ENCODE measurements at places on chromosomes 6 and 20.

- no peak for DNase-seq
These were observed 367.6 kb downstream of the THBS2 start for GRCh38 chr6:168885751-168886742.

GRCh38 chr6:112743323-112743722 lies 396.2 kb downstream of the RFPL4B start:
- DNase-seq = no peak

GRCh38 chr6:43856005-43856765 lies 86.2 kb downstream of the VEGFA start:
- no peak for DNase-seq

DNA sequence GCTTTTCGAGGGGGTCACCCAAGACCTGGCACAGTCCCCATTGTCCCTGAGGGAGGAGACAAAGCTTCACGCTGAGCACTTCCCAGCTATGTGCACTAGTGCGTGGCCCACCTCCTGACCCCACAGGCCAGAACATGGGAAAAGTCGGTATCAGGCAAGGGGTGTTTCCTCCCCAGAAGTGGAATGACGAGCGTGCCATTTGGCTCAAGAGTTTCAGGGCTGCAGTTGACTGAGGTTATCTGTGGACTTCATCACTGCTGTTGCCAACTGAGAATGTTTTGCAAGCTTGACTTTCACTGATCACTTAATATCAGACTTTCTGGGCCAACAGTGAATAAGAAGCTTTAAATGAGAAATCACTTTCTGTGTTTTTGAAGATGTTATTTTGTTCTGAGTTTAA lies 137.0 kb upstream of the AFDN start:
- DNase-seq = no peak

GRCh38 chr6:19771753-19772336 lies 65.3 kb upstream of the ID4 start:
- no peak for DNase-seq

- DNase-seq = no peak
These were observed 7.8 kb upstream of the MRS2 start for GRCh38 chr6:24394780-24395437.

DNA sequence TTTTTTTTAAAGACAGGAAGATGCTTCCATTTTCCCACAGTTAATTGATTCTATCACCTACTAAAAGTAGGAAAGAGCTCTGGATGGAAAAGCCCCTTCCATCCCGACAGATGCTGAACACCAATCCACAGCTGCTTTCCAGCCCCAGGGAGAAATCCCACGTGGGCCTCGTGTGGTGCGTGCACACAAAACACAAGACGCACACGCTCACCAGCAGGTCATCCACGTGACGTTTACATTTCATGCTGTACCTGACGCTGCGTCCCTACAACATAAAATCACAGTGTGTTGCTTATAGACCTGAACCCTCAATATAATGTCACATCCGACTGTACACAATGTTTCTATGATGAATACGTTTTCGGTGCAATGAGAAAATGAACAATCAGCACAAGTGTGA lies 50.2 kb upstream of the DACT2 start:
- no peak for DNase-seq

DNA sequence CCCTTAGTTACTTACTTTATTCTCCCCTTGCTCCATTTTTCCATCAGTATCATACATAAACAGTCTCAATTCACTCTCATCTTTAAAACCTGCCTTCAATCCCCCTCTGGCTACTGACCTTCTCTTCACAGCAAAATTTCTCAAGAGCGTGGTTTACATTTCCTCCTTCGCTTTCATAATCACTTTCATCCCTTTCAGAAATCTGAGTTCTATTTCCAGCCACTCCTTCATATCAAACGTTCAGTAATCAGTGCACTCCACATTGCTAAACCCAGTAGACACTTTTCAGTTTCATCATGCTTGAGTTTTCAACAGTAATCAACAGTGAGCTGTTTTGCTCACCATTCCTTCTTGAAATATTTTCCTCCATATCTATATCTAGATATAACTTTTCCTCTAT lies 176.7 kb upstream of the HSF2 start:
- DNase-seq = no peak

DNA sequence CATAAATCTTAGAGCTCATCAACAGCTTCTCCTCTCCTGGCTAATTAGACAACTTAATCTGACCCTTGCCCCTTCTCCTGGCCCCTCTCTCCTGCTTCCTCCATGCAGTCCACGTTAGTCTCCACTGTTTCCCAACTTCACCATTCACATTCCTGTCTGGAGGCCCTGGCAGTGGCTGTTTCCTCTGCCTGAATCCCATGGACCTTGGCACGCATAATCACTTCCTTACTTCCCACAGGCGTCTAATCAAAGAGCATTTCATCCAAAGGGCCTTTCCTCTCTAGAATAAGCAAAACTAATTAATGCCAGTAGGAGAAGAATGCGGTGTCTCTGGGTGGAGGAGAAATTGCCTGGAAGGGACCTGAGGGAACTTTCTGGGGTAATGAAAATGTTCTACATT lies 16.4 kb upstream of the XRN2 start:
- no peak for DNase-seq

DNA sequence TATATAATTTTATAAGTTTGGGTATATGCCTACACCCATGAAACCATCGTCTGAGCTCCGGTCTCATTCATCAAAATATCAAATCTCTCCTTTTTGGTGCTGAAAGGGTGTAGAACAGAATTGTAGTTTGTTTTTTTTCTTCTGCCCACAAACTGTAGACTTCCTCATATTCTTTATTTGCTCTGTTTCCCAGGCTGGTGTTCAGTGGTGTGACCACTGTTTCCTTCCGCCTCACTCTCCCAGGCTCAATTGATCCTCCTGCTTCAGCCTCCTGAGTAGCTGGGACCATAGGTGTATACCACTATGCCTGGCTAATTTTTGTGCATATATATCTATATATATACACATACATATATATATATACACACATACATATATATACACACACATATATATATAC lies 139.6 kb upstream of the HCRTR2 start:
- DNase-seq = no peak

DNA sequence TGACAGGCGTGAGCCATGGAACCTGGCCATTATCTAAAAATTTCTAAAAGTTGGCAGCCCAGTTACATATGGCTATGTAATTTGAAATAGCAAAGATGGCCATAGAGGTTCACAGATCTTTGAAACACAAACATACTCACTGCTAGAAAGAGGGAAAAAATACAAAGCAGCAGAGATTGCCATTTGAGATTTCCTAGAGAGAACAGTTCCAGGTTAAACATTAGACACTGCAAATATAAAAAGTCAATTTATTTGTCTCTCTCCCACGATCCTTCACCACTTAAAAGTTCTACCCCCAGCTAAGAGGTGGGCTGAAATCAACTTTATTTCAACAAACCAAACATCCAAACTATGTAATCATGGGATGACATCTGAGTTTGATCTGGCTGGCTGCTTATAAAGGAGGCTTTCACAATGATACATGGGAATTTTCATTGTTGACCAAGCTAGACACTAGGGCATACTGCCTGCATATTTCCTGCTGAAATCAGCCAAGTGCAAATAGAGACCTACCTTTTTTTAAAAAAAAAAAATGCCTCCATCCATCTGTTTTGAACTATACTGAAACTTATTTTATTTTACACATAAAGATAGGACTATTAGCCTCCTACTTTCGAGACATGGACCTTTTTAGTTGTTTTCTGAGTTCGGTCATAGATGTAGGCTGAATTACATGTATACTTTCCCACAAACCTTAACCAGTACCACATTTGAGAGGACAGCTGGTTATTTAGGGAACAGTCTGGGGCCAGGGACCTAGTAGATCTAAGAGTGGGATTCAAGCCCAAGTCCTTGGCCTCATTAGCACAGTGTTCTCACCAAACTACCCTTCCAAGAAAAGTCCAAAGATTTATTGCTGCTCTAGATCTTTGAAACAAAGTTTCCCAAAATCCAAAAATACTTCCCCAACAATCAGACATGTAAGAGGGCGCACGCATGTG lies 16.6 kb downstream of the DCDC2 start:
- DNase-seq = no peak

DNA sequence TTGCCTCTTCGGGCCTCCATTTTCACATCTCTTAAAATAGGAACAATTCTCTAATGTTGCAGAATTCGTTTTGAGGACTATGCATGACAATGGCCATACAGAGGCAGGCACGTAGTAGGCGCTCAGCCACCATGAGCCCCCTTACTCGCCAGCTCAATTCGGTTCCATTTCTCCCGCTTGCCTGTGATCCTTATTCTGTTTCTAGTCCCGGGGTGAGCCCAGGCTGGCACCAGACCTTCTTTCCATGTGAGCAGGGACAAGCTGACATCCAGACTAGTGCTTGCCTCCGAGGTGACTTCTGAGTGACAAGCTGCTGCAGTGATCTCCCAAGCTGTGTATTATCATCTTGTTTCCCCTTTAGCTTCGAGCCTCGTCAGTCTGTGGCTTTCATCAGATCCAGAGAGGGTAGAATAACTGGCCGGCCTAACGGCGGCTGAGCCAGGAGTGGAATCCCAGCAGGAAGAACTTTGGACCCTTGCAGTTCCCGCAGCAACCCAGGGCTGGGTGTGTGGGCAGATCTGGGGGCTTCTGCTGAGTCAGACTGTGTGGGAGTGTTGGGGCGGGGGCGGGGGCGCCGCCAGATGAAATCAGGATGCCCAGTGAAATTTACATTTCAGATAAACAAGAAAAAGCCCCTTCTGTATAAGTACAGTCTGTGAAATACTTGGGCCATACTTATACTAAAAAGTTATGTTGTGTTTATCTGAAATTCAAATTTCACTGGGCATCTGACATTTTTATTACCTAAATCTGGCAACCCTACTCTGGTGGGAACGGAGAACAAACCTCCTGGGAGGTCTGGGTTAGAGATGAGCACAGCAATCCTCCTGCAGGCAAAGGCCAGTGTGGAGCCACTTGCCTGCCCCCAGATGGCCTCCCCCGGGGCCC lies 10.9 kb downstream of the BANF2 start:
- no peak for DNase-seq

DNA sequence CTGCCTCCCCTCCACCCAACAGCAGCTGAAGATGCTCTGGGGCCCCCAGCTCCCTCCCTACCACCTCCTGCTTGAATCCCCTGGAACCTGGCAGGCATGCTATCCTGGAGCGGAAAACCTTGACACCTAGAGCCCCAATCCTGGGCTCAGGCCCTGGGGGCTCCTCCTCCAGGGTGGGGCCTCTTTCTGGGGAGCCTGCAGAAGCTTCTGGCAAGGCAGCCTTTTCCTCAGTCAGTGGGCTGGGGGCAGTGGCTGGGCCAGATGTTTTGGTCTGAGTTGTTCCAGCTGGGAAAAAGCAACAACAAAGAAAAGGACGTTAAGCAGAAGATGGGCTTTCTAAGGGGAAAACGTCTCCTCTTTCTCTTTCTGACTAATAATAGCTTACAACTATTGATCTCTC lies 21.1 kb downstream of the KIAA1755 start:
- no peak for DNase-seq

GRCh38 chr6:19839788-19840187 lies 2.6 kb downstream of the ID4 start:
- DNase-seq = no peak

DNA sequence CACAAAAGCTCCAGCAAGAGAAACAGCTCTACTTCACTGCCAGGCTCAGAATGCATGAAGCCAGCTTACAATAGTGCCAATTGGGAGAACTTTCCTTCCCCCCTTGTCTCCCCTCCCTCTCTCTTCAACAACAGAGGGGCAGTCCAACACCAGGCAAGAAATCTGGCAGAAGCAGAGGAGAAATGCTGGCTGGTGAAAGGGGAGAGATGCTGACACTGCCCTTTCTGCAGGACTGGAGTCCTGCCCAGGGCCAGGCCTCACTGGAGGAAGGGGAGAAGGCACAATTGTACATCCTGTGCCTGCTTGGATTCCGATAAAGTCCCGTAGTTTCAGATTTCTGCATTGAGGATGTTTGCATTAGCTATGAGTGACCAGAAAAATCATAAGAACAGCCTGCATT lies 148.6 kb downstream of the LRRC1 start:
- no peak for DNase-seq

DNA sequence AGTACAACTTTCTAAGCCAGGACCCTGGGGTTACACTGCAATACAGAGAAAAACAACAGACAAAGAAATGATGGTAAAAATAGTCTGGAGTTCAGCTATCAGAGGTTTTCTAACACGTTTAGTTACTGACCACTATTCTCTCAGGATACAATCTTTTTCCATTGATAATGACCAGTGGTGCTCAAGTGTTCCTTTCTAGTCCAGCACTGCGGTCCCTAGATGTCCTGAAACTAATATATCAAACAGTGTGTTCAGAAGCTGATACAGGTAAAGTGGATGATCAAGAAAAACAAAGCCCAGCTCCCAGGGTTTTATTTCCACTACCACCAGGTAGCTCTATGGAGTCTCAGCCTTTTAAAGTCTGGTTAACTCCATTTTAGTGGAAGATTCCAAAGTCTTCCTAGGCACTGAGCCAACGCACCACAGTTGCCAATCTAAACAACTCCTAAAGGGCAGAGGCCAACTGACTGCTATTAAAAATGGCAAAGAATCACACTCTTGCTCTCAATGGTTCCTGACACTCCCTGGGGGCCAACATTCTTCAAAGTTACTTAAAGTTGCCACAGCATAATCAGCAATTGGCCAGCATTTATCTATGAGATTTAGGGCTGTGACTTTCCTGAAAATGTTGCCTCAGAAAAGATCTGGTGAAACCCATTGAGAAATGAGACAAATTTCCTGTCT lies 38.2 kb downstream of the DZANK1 start:
- DNase-seq = no peak

DNA sequence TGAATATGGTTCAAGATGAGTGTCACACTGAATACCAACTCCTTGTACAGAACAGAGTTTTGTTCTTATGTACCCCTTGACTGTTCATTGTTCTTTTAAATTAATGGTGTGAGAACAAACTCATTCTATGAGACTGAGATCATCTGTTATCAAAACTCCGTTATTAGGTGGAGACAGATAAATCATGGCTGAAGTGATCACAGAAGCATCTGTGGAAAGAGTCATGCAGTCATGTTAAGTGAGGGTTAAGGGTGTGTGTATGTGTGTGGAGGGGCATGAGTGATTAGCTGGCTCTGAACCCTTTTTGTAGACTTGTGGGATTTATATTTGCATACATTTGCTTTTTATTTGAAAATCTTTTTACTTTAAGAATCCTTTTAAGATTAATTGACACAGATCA lies 24.7 kb downstream of the ADGRG6 start:
- DNase-seq = no peak

DNA sequence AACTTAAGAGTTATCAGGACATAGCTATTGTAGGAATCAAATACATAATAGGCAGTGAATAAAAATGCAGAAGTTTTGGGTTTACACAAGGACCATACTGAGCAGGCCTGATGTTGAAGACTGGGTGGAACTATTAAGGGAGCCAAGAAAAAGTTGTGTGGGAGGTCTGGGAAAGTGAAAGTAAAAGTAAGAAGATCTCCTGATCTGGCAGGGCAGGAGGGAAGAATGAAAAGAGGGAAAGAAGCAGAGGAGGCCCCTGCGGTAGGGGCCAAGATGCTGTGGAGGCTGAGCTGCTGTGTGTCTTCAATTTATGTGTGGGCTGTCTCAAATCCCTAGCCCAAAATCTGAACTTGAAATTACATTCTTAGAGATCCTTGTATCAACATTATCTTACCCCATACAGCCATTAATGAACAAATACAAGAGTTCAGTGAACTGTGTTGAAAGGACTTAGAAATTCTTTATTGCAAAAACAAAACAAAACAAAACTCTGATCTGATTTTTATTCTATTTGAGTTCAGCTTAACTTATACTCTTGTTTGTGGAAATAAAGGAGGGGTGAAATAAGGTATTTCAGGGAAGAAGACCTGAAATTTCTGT lies 1183.8 kb downstream of the HACE1 start:
- DNase-seq = no peak

- DNase-seq = no peak
These were observed 606.0 kb downstream of the HDGFL1 start for GRCh38 chr6:23175391-23175790.
